ENCODE measurements at places on chromosomes 13 and 19.

GRCh38 chr19:46487802-46488445 is 7.7 kb downstream of the PNMA8B start:
- DNase-seq: peak; percentile 78

GRCh38 chr13:67792151-67792676 is 562.1 kb upstream of the PCDH9 start:
- DNase-seq: no peak

DNA sequence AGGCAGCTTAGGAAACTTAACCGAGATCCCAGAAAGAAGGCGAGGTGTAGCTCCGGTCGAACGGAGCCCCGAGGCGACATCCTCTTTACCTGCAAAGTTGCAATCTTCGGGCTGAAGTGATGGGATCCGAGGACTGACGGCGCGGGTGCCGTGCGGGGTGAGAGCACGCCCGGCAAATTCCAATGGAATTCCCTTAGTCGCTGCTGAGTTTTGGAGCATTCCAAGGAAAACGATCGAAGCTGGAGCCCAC is 141 bp downstream of the TRPC4 start:
- peak; percentile 49 for DNase-seq

- no peak for DNase-seq
These were observed 12.7 kb downstream of the LYL1 start for GRCh38 chr19:13089857-13090507.

DNA sequence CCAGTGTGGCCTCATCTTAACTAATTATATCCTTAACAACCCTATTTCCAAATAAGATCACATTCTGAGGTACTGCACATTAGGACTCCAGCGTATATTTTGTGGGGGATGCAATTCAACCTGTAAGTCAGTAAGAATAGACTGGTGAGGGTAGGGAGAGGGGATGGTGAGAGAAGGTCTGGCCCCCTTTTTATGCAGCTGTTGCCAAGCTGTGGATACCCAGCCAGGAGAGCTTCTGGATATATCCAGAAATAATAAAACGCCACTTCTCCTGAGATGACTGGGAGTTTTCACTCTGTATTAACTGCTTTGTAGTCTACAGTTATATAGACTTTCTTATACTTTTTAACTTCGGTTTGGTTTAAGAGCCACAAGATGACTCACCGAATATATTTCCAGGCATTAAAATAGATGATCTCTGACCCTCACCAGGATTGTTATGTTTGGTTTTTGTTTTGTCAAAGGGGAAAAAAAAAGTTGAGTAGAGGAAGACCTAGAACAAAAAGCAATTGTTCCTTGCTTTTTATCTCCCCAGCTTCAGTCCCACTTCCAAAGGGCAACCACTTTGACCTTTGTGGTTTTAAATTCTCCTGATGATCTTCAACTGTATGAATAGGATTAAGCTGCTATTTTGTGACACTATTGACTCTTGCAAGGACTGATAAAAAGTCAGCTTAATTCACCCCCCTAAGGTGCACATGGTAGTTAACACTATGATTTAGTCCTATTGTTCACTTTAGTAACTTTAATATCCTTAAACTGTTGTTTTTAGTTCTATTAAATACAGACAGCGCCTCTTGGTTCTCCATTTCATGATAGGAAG is 3.1 kb upstream of the NEK3 start:
- peak; percentile 73 for DNase-seq

- DNase-seq: no peak
These were observed 229.8 kb downstream of the KLF5 start for GRCh38 chr13:73288596-73288995.

DNA sequence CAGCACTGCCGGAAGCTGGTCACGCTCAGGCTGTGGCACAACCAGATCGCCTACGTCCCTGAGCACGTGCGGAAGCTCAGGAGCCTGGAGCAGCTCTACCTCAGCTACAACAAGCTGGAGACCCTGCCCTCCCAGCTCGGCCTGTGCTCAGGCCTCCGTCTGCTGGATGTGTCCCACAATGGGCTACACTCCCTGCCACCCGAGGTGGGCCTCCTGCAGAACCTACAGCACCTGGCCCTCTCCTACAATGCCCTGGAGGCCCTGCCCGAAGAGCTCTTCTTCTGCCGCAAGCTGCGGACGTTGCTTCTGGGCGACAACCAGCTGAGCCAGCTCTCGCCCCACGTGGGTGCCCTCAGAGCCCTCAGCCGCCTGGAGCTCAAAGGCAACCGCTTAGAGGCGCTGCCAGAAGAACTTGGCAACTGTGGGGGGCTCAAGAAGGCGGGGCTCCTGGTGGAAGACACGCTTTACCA is 3.2 kb upstream of the MAP2K7 start:
- no peak for DNase-seq

- DNase-seq: peak; percentile 14
These were observed 1079.7 kb downstream of the SLITRK1 start for GRCh38 chr13:82802528-82802927.

DNA sequence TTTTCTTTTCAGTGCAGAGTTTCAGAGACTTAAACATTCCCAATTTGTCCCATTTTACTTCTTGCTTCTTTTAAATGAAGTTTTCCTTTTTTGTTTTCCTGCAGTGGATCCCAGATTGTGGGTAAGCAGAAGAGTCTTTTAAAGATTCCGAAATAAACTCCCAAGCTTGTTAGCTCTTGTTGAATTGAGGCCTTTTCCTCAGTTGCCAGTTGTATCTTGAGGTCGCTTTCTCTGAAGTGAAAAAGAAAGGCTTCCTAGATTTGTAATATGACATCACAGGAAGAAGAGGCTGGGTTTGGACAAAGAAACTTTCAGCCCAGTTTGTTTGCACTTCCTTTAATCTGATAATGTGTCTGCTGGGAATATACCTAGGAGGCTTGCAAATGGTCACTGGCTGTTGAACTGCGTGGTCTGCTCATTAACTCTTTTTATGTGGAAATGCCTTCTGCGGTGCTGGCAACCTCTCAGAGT is at the start of gene LPAR6:
Gene LPAR6, minus strand, starts transcription at position 233 of the 471 bp plus-strand sequence. CDS start 690 bp downstream, outside the sequence.
- DNase-seq: peak; percentile 88

- DNase-seq: no peak
These were observed 110.0 kb upstream of the PRR20A start for GRCh38 chr13:57030671-57031070.

DNA sequence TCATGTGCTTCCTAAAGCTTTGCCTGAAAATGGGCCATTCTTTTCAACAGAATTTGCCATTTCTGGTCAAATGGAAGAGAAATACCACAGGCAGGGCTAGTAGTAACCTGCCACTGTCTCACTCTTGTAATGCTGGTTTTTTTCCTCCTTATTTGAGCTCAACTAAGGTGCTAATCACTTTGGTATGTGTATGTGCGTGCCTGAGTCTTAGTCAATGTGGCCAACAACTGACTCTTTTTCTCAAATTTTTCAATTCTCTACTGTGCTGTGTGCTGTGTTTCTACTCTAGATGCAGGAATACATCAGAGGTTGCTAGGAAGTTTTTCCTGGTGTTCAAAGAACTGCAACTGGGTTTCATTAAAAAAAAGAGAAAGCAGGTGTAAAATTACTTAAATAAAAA is 870.2 kb downstream of the EFNB2 start:
- no peak for DNase-seq

DNA sequence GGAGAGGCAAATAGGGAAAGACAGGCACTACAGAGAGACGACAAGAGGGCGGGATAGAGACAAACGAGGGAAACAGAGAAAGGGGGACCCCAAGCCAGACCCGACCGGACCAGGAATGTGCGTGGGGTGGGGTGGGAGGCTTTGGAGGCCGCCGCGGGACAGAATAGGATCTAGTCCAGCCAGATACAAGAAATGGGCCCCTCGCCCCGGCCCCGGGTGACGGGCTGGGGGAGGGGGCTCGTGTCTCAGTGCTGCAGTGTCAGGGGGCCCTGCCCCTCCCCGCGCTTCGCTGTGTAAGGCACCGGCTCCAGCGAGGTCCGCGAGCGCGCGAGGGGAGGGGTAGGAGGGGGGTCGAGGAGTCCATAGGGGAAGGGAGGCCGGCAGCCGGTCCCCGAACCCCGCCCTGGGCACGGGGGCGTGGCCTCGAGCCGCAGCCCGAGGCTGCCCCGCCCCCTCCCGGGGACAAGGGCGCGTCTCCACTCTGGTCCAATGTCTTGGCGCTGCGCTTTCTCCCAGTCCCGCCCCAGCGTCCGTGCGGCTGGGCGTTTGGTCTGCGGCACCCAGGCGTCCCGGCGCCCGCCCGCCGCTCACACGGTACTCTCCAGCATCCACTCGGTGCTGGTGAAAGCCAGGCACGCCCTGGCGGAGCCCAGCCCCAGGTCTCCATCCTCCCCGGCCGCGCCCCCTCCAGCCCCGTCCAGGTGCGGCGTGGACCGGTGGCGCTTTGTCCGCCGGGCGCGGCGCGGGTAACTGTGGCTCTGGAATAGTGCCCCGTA is 11.0 kb downstream of the IFNL1 start:
- DNase-seq: no peak

DNA sequence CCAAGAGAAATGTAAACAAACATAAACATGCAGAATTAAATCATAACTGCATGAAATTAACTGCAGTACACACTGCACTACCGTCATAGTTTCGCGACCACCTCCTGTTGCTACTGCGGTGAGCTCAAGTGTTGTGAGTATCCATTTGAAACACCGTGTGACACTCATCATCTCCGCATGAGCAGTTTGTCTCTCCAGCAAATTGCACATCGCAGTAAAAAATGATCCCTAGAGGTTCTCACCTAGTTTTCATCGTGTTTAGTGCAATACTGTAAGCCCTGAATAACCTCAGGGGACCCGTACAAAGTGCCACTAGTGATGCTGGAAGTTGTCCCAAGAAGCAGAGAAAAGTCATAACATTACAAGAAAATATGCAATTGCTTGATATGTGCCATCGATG is 147.7 kb downstream of the DPF1 start:
- DNase-seq: no peak

GRCh38 chr13:109366525-109366924 is 419.9 kb downstream of the IRS2 start:
- DNase-seq: no peak

DNA sequence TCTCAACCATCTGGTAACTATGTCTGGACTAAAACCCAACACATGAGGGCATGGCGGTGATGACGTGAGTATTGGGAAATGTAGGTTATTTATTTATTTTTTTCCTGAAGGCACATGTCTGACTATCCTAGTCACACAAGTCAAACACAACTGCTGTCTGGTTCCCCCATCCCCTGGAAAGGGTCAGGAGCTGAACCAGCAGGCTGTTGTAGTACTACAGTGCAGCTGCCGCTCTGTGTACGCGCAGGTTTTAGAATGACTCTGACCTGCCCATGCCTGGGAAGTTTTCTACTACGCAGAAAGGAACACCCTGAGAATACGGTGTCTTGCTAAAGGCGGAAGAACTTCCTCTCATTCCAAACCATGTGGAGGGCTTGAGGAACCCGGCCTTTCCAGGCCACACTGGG is 1.2 kb downstream of the SLC7A1 start:
- peak; percentile 65 for DNase-seq

- DNase-seq: no peak
These were observed 534.4 kb downstream of the IRS2 start for GRCh38 chr13:109251956-109252355.

- no peak for DNase-seq
These were observed 8.8 kb upstream of the RLN3 start for GRCh38 chr19:14019100-14019499.

GRCh38 chr13:37094099-37094498 is 11.4 kb downstream of the CSNK1A1L start:
- no peak for DNase-seq

DNA sequence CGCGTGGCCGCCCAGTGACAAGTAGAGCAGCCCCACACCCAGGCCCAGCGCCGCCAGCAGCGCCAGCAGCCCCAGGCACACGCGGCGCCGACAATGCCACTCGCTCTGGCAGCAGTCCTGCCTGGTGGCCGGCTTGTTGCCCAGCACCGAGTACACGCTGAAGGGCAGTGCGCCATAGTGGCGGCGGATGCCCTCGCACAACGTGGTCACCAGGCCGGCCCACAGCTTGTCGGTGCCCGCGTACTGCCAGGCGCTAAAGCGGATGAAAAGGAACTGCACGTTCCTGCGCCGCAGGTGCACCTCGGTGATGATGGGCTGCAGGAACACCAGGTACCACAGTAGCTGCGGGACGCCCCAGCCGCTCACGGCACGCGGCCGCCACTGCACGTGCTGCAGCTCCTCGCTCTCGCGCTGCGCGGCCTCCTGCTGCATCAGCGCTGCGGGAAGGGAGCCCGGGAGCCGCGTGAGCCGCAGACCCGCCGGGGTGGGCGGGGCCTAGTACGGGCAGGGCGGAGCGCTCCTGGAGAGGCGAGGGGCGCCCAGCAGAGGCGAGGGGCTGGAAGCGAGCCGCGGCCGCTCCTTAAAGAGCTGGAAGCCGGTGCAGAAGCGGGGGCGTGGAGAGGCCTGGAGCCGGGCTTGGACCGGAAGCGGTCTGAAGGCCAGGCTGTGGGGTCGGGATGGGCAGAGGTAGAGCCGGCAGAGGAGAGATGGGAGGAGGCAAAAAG is 7.3 kb downstream of the NKPD1 start:
- DNase-seq: peak; percentile 33

DNA sequence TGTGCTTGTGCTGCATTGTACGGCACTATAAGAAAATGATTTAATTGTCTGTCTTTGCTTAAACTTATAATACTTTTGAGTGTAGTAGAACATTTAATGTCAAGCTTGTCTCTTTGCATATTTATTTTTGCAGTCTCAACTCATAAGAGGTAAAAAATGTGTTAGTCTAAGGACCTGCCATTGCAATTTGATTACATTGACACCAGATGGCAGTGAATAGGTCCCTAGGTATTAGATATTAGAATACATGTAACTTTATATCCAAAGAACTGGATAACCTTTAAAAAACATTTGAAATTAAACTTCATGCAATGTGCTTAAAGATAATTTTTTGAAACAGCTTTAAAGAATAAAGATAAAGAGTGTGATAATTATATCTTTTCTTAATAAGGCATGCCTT is 1421.3 kb downstream of the OLFM4 start:
- DNase-seq: no peak

DNA sequence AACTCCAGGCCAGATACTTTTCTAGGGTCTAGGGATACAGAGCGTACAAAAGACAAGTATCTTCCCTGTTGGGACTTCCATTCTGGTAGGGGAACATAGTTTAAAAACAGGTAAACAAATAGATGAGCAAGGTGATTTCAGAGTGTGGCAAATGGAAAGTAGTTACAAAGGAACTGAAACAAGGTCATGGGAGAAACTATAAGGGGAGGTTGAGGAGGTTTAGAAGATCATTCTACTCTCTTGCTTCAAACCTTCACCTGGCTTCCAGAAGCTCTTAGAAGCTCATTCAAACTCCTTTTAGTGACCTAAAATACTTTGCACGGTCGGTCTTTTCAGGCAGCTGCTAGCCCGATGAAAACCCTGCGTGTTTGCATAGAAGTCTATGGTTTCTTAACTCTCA is 9.1 kb downstream of the FFAR2 start:
- no peak for DNase-seq

DNA sequence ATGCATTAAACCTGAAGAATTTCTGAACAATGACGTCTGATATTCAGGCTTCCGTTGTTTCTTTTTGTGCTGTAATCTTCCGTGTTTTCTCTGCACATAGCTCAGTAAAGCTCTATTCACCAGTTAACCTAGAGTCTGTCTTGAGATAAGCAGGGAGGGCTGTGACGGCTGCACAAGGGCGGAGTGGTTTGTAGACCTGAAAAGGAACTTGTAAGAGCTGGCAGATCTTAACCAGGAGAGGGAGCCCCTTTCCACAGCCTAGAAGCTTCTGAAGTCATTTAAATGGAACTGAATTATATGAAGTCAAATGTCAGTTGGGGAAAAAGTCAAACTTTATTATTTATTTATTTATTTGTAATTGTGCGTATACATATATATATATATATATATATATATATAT is 27.5 kb downstream of the DPRX start:
- peak; percentile 3 for DNase-seq

Data from fibroblast of pulmonary artery (primary cell).